ENCODE measurements at places on chromosomes 1 and 21. TPM values are rescaled to one million over a fixed set of nuclear protein-coding genes. Genes with fewer than 3 reads are reported as not detected.

Gene SMCP
- polyA plus RNA-seq: not detected

Gene CXADR
- polyA plus RNA-seq: 0.99 TPM

Gene MATN1
- polyA plus RNA-seq: 0.09 TPM

Gene GBP7
- polyA plus RNA-seq: not detected

DNA sequence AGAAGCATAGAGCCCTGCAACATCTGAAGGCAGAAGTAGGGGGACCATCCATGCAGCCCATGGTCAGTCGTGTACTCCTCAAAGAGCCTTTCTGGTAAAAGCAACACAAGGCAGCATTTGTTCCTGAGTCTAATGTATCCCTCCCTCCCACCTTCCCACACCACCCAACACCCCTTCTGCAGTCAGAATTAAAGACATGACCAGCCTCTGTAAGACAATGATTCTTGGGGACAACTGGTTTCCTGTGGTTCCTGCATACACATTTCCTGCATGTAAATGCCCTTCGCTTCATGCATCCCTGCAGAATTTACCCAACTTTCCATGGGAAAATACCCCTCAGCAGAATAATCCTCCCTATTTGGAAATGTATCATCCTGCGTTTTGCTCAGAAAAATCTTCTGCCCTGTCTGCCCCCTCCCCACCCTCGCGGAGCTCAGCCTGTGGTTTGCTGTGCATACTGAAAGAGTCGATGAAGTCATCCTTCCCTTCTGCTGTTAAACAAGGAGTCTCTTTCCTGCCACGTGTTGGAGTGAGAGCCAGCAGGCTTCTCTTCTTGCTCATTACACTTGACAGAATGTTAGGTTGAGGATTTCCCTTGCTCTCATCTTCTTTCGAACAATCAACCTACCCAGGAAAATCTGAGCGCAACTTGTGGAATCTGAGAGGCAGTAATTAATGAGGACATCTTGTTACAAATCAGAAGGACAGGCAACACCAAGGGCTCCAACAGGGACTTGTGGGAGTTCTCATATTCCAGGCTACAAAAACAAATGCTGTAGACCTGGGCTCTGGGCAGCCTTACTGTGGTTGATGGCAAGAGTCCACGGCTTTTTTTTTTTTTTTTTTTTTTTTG lies 4.7 kb downstream of the TNN start:
- peak; percentile 23 for DNase-seq

DNA sequence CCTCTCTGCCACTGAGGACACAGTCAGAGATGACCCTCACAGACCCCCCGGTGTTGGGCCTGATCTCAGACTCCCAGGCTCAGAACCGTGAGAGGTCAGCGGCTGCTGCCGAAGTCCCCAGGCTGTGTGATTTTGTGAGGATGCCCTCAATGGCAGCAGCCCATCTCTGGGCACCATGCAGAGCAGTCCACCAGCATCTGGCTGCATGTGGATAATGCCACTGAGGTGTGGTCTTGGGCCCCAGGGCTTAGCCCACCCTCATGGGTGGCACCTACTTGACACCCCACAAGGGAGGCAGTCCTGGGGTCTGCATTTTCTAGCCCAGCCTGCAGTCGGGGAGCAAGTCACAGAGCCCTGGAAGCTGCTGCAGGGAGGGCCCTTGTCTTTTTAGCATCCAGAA lies 5.5 kb upstream of the ACTRT2 start:
- no peak for DNase-seq

DNA sequence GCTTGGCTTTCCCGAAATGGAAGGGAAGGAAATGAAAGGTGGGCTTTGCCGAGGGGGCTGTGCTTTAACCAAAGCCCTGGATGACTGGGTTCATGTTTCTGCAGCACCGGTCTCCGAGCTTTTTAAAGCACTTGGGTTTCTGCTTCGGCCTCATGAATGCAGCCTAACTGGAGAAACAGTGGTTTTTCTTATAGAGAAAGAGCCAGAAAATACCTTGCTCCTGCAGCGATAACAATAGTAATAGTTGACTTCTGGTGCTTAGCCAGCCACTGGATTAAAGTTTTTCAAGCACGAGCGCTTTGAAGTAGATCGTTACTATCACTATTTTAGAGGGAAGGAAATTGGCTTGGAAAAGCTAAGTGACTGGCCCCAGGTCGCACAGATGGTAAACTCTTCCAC lies 500 bp upstream of the DOCK7 start:
- DNase-seq: no peak

DNA sequence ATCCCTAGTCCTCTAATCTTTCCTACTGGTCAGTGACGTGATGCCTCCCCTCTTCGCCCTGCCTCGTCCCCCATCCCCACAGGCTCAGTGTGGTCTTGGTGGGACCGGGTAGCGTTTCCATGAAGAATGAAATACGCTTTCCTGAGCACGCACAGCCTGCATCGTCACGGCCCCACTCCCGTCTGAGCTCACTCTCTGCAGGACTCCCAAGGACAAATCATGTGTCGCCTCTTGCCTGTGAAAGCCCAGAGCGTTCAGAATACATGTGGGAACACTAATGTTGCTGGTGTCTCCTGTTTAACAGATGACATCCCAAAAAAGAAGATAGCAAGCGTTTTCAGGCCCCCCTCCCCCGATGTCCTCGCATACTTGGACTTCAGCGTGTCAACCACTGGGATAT lies 49.2 kb downstream of the S100B start:
- DNase-seq: no peak

DNA sequence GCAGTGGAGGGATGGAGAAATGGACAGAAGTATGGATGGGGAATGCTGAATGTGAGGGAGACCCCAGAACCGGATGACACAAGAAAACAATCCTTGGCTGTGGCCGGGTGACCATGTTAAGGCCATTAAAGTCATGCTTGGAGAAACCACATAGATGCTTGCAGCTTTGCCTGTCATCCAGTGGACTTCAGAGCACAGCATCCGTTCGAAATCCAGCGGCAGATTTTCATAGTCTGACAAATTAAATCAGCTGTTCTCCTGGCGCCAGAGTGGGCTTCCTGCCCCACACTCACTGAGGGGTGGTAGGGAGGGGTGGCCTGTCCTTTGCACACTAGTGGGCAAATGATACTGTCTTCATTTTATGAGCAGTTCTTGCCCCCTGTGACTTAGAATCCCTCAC lies 35.1 kb downstream of the ABCG1 start:
- no peak for DNase-seq

GRCh38 chr21:35075546-35075945 lies 26.4 kb upstream of the RUNX1 start:
- DNase-seq: no peak

- DNase-seq: no peak
Observed at GRCh38 chr1:201399352-201400126, 415 bp upstream of the LAD1 start.
